ENCODE measurements at places on chromosomes 1 and 21.
A peak's percentile ranks its signal among the peaks of the same experiment; 100 is the strongest.

DNA sequence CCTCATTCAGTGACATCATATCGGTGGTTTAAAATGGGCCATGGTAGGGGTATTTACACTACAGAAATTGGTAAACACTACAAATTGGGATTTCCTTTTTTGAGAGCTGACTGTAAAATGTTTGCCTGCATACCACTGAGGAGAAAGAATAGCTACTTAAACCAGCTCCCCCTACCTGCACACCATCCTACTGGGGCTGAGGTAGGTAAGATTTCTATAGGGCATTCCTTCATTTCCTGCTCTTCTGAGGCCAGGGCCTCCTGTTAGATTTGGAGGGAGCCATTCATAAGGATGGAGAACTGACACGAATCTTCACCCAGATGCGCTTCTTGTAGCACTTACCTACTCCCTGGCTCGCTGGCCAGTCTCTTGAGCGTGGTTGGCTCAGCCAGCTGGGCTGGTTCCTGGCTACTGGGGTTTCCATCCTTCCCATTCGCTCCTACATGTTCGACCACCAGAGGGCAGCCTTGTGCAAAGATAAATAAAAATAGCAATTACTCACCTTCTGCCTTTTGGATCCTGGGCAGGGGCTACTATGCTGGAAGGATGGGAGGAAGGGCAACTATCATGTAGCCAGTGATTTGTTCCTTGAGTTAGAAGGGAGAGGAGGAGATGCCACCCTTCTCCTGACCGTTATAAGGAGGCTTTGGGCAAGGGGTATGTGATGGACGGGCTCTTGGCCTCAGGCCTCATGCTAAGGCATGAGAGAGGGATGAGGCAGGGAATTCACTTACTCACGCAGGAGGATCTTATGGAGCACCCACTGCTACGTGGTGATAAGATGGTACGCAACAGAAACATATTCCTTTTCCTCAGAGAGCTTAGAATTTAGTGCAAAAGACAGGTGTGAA, 10.7 kb downstream of the OPTC start:
- peak; percentile 69 for DNase-seq

- no peak for DNase-seq
Observed at GRCh38 chr1:219938706-219939105, 10.3 kb upstream of the SLC30A10 start.

DNA sequence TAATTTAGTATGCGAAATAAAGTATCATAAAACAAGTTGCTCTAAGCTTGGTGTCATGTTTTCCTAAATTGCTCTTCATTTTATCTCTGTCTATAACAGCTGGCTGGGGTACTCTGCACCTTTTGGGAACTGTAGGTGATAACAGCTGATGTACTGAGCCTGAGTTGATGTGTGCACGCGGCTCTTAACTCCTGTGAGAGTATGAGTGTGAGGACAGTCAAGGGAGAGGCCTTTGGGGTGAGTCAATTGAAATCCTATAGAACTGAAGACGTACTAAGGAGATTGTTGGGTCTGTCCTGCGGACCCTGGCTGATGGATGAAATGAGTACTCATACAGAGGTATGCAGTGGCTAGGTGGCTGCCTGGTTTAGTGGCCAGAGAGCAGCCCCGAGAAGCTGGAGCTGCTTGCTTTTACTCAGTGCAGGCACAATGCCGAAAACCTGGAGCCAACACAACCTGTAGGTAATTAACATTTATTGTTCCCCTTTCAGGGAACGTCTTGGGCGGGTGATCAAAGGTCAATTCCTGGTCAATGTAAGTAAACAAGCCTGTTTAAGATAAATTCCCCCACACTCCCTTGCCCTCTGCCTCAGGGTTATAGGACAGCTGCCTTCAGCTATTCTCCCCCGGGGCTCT, 188.5 kb downstream of the PRDM2 start:
- DNase-seq, result no peak

GRCh38 chr1:111221276-111221632, 6.3 kb upstream of the CHI3L2 start:
- no peak for DNase-seq

GRCh38 chr1:47686731-47687630, 249.1 kb downstream of the FOXD2 start:
- DNase-seq, result no peak

GRCh38 chr1:38454749-38455441, 404.7 kb downstream of the RRAGC start:
- no peak for DNase-seq
